ENCODE measurements at places on chromosomes 5 and 9.
A peak's percentile ranks its signal among the peaks of the same experiment; 100 is the strongest.

- DNase-seq, result no peak
Observed at GRCh38 chr5:87605663-87606062, 192.9 kb upstream of the CCNH start.

DNA sequence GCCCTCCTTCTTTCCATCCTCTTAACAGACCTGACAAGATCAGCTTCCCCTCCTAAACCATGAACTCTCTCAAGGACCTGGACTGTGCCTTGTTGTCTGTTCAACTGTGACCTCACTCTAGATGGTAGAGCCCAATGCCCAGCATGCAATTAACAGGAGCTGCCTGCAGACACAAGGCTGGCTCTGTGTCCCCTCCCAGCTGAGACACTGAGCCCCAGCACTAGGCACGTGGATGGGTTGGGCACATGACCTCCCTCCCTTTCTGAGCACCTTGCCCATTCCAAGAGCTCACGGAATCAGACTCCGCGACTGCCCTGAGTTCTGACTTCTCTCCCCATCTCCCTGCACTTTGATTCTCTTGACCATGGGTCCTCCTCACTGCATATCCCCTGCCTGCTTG lies 93.5 kb upstream of the LRRTM2 start:
- no peak for DNase-seq

DNA sequence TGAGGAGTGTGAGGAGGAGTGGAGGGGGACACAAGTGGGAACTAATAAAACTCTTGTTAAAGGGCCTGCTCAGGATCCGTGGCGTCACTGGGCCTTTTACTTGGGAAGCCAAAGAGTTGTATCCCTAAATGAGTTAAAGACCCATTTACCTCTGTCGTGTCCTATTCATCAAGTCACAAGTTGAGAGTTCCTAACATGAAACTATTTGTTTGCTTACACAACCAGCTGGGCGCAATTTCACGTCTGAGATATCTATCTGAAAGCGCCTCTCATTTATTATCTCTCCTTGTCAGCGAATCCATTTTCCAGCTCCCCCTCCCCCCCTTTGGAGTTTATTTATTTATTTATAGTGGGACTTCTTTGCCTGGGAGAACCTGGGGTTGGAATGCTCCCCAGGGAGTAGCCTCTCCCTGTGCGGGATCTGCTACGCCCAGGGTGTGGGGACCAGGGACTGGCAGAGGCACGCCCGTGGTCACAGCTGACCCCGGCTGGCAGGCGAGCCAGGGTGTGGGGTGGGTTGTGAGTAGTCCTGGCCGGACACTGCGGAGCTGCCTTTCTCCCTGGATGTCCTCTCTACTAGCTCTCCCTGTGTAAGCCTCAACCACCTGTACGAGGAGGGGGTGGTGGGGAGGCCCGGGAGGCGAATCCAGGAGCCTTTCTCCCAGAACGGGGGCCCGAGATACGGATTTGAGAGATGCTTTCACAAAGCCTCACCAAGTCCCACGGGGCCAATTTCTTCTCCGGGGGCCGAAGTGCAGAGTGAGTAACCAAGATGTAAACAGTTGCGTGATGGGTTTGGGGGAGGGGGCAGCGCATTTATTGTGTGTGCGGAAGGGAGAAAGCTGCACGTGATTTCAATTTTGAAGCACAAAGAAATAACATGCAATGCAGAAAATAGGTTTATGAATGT lies 15.3 kb downstream of the NR2F1 start:
- DNase-seq, result peak; percentile 69

DNA sequence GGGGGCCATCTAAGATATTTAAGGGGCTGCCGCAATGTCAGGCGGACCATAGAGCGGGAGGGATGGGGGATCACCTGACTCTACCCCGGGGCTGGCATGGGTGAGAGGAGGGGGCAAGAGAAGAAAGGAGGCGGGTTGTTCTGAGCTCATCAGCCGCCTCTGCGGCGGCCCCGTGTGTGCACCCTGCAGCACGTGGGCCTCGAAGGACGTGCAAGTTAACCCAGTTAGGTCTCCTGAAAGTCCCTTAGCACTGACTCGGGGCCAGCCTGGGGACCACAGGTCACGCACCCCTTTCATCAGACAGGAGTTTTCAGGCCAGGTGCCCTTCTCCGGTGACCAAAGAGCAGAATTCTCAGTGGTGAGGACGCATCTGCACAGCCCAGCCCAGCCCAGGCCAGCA lies 58.0 kb downstream of the UBE2QL1 start:
- DNase-seq, result no peak

- DNase-seq, result no peak
Observed at GRCh38 chr5:174892742-174893141, 168.4 kb downstream of the MSX2 start.

DNA sequence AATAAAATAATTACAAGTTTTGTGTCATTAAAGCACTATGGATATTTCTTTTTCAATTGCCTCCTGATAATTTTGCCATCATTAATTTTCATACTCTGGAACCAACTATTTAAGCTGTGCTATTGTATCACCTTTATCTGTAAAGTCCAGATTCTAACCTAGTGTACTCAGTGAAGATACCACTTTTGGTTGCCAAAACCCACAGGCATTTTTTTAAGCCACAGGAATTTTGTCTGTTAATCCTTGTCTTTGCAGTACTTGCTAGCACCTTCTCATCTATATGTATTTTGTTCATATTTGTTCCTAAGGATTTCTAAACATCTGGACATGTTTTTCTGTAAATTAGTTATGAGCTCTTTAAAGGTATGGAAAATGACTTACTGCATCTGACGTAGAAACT lies 481.4 kb upstream of the DAB2 start:
- no peak for DNase-seq

- DNase-seq, result no peak
Observed at GRCh38 chr5:142074006-142074405, 34.6 kb upstream of the NDFIP1 start.

- no peak for DNase-seq
Observed at GRCh38 chr9:297104-297972, 82.7 kb downstream of the DOCK8 start.

DNA sequence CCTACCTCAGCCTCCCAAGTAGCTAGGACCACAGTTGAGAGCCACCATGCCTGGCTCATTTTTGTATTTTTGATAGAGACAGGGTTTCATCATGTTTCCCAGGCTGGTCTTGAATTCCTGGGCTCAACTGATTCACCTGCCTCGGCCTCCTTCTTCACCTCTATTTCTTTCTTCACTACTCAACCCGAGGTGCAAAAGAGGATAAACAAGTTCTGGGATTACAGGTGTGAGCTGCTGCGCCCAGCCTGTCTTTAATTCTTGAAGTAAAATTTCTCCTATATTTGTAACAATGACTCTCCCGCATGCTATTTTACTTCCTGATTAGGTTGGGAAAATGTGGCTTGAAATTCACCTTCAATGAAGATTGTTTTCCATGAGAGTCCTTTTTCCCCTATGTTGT lies 46.4 kb downstream of the CAST start:
- no peak for DNase-seq

DNA sequence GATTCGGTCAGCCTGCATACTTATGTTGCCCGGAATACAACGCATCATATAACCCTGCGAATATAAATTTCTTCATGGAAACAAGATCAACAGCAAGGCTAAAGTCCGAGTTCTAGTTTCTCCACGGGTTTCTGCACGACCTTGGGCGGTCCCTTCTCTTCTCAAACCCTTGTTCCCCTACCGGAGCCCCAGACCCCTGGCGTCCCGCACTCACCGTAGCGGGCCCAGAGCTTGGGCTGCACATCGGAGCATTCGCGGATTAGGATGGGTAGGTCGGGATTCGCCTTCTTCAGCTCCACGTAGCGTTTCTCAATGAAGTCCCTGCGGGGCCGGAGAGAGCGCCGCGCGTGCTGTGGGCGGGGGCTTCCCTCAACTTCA lies 399 bp downstream of the NDUFA2 start:
- DNase-seq, result no peak

DNA sequence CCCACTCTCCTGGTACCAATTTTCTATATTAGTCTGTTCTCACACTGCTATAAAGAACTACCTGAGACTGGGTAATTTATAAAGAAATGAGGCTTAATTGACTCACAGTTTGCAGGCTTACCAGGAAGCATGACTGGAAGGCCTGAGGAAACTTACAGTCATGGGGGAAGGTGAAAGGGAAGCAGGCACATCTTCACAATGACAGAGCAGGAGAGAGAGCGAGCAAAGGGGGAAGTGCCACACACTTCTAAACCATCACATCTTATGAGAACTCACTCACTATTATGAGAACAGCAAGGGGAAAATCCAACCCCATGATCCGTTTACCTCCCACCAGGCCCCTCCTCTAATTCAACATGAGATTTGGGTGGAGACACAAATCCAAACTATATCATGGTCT lies 72.2 kb downstream of the ATG10 start:
- no peak for DNase-seq

- peak; percentile 38 for DNase-seq
Observed at GRCh38 chr5:147737921-147738320, 44.6 kb downstream of the JAKMIP2 start.

- DNase-seq, result no peak
Observed at GRCh38 chr9:131583836-131584555, 38.7 kb downstream of the PRRT1B start.

GRCh38 chr5:122985954-122986721 lies 50.4 kb downstream of the PPIC start:
- no peak for DNase-seq

- DNase-seq, result no peak
Observed at GRCh38 chr9:92406477-92406876, 2.1 kb upstream of the OGN start.

DNA sequence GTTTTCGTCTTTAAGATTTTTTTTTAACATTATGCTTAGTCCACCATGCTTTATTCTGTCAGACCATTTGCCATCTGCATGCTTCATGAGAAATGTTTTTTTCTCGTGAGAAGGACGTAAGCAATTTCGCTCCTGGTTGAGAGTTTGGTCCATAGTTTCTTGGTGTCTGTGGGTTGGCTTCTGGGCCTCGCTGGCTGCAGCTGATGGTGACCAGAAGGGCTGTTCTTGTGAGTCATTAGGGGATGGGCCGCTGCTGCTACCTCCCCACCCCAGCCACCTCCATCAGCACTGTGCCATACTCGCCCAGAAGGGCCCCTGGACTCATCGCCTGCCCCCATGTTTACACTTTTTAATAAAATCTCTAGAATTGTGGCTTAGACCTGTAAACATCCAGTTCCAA lies 11.4 kb downstream of the SYK start:
- DNase-seq, result no peak

DNA sequence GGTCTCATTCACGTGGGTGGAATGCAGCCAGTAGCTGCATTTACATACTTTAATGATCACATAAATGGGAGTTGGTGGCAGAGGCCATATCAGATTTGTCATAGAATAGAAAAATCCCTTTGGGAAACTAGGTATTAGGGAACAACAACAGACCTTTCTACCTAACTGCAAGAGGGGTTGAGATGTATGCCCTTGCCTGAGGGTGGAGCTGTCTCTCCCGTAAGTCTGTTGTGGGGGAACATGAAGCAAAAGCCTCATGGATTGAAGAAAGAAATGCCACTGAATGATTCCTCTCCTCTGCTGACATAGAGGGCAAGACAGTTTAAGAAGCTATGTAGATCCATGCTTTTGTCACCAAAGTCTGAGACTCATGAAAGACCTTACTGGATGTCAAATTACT lies 461.3 kb downstream of the SPOCK1 start:
- no peak for DNase-seq

DNA sequence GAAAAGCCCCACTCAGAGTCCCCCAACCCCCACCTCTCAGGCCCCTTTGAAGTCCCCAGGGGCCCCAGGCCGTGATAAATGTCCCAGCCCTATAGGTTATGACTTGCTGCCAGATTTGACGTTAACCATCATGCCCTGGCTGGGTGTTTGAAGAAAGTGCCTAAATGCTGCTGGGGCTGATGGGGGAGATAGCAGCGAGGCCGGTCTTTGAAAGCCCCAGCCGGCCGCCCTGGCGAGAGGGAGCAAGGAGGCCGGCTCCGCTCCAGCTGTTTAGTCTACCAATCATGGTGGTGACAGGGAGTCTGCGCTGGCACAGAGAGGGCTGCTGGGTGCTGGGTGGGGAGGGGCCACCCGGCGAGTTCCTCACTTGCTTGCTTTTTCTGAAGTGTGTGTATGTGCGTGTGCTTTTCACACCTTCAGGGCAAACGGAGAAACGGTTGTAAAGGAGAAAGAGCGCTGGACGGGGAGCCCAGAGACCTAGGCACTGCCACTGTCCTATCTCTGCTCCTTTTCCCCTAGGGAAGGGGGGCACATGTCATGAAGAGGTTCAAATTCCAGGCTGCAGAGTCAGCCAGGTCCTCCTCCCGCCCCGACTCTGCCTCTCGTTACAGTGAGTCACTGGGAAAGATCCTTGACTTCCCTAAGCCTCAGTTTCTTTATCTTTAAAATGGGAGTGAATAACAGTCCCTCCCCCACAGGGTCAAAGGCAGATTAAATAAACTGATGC lies 126.1 kb upstream of the HAND1 start:
- no peak for DNase-seq

- no peak for DNase-seq
Observed at GRCh38 chr5:10166392-10166791, 83.3 kb downstream of the ATPSCKMT start.

DNA sequence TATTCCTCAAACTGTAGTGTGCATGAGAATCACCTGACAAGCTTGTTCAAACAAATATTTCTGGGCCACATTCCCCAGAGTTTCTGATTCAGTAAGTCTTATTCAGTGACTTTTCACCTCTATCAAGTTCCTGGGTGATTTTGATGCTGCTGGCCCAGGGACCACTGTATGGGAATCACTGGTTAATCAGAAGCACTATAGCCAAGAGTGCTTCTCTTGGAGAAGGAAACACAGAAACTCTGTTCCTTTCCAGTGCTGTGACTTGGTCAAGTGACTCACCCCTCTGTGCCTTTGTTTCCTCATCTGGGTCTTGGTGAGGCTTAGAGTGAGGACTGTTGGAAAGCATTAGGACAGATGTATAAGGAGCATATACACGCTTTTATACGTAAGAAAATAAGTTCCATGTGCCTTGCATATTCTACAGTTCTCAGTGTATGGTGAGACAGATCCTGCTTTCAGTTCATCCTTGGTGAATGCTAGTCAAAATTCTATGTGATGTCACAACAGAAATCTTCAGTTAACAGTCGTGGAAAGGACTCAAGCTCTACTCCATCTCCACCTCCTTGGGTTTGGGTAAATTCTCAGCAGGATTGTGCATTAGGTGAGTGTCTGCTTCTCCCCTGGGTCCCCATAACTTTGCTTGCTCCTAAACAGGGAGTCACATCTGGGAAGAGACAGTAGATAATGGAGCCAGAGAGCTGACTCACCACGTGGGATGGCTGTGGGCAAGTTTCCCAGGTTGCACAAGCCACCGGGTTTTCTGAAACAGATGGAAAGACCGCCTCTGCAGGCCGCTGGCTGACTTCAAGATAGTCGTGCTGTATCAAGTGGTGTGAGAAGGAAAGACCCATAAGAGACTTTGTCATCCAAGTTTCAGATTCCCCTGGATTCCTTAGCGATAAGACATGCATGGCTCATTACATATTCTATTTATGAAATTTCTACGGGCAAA lies 117.0 kb downstream of the NXNL2 start:
- DNase-seq, result no peak

- DNase-seq, result peak; percentile 89
Observed at GRCh38 chr5:111447822-111448221, 64.5 kb downstream of the STARD4 start.

DNA sequence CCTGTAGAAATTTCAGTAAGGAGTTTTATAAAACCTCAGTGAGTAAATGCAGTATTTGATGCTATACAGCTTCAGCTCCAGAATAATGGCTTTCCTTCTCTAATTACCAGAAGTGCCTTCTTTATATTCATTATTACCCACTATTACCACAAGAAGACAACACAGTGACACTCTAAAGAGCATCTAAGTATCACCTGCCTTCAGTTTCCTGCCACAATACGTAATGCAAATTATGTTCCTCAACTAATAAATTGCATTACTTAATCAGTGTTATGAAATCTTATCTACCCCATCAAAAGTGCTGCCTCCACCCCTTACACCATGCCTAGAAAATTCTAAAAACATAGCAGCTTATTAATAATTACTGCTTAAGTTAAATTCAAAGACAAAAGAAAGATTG lies 91.9 kb downstream of the TRPM6 start:
- DNase-seq, result no peak

All from NCI-H146 (cell line).